Activated CD4-positive, alpha-beta T cell treated with anti-CD3 and anti-CD28 coated beads, Interleukin-2, amount 10 ng/mL, durations not matched to agents 24 days and 14 days (primary cell): ENCODE measurements at places on chromosomes 3 and 15.

- DNase-seq, result no peak
Measured at GRCh38 chr3:44954304-44954703, 21.7 kb downstream of the ZDHHC3 start.

GRCh38 chr15:84979651-84980050 lies 2.0 kb upstream of the PDE8A start:
- peak; percentile 64 for DNase-seq

GRCh38 chr15:42194513-42194912 lies 13.6 kb downstream of the VPS39 start:
- no peak for DNase-seq

- DNase-seq, result no peak
Measured at GRCh38 chr15:82292271-82292670, 29.7 kb downstream of the SAXO2 start.

DNA sequence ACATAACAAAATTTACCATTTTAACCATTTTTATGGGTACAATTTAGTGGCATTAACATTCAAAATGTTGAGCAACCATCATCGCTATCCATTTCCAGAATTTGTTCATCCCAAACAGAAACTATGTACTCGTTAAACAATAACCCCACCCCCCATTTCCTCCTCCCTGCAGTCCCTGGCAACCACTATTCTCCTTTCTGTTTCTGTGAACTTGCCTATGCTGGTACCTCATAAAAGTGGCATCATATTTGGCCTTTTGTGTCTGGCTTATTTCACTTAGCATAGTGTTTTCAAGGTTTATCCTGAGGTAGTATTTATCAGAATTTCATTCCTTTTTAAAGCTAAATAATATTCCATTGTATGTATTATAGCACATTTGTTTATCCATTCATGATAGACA lies 32.4 kb downstream of the C3orf80 start:
- DNase-seq, result no peak

DNA sequence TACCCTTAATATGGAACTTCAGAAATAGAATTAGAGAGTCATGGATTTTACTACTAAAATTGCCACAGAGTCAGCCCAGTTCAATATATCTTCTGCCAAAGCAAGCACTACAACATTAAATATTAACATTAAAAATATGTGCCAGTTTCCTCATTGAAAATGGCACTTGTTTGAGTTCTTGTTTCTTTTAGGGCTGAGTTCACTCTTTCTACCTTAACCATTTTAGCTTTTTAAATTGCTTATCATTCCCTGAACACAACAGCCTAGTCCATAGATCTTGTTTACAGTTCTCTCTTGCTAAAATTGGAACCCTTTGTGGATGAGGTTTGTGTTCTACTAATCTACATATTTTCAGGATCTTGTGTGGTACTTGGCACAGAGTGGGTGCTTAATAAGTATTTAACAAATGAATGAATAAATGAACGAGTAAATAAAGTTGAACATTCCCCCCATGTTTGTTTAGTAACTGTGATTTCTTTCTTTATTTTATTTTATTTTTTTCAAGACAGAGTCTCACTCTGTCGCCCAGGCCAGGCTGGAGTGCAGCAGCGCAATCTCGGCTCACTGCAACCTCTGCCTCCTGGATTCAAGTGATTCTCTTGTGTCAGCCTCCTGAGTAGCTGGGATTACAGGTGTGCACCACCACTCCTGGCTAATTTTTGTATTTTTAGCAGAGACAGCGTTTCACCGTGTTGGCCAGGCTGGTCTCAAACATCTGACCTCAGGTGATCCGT lies 46.0 kb upstream of the SLC7A14 start:
- no peak for DNase-seq

GRCh38 chr3:117133066-117133465 lies 423.5 kb downstream of the TUSC7 start:
- no peak for DNase-seq

- DNase-seq, result no peak
Measured at GRCh38 chr15:85367741-85368140, 12.7 kb upstream of the AKAP13 start.

- DNase-seq, result no peak
Measured at GRCh38 chr3:197124713-197125112, 95.1 kb upstream of the MELTF start.

- DNase-seq, result no peak
Measured at GRCh38 chr3:148756311-148756710, 58.6 kb downstream of the AGTR1 start.

- DNase-seq, result no peak
Measured at GRCh38 chr3:71317749-71318457, 265.6 kb downstream of the FOXP1 start.

- DNase-seq, result no peak
Measured at GRCh38 chr3:158660711-158661110, 11.7 kb downstream of the LXN start.

- DNase-seq, result no peak
Measured at GRCh38 chr3:103794656-103795055, 1359.8 kb downstream of the ZPLD1 start.

DNA sequence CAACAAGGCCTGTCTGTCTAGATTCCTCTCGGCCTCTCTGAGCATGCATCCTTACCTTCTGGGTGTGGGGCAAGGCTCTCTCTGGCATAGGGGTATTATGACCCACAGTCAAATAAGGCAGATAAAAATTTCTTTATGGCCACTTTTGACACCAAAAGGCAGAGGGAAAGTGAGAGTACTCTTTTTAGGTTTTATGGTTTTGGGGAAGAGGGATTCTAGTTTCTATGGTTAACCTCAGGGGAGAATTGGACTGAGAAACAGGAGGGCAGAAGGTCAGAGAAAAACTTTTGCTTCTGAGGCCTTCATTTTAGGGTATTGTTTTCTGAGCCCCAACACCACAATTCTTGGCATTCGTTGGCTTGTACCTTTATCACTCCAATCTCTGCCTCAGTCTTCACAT lies 70.0 kb upstream of the CCDC54 start:
- DNase-seq, result no peak

DNA sequence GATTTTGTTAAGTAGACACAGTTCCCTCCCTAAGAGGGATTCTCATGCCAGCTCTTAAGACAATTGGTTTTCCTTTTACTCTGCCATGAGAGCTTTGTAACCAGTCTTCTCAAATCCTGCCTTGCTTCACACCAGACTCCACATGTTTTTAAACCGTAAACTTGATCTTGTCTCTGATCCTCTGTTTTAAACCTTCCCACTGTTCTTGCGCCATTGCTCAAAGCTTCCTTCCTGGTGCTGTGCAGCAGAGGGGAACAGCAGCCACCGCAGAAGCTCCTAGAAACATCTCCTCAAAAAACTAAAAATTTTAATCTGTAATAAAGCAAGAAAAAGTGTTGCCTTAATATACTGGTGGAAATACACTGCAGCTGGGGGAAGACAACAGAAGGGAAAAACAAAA lies 154.5 kb upstream of the SATB1 start:
- no peak for DNase-seq
